Hematopoietic multipotent progenitor cell treated with erythropoietin and hydrocortisone succinate and interleukin-3 and kit ligand, for 17 days (in vitro differentiated cells): ENCODE measurements at places on chromosomes 3 and 15.

- DNase-seq = no peak
These were observed 59.7 kb downstream of the NOX5 start for GRCh38 chr15:69074001-69074842.

- no peak for DNase-seq
These were observed 61.1 kb downstream of the KCNMB2 start for GRCh38 chr3:178597371-178597770.

DNA sequence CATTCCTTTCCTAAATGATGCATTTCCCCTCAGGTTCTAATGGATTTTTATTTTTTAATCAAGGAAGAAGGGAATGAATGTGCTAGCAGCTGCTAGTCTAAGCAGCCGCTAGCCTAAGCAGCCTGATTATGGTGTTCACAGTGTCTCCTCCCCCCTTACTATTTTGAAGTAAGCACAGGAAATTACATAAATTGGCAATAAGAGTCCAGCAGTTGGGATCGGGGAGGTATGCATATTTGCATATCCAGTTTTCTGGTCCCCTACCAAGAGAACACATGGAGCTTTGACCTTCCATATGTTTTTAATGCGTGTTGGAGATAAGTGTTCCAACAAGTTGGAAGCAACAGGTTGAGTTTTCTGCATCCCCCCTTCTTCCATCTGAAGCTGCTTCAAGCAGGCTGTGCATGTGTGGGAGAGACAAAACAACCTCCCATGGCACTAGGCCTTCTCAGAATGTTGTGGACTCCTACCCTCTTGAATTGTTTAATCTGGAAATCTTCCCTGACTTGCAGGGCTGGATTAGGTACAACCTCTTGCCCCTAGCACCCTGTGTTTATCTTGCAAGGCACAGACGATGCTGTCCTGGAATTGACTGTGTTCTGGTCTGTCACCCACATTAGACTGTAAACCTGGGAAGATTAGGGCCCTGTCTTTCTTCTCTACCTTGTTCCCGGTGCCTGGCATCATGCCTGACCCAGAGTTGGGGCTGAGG lies 124.8 kb upstream of the LRIG1 start:
- no peak for DNase-seq

DNA sequence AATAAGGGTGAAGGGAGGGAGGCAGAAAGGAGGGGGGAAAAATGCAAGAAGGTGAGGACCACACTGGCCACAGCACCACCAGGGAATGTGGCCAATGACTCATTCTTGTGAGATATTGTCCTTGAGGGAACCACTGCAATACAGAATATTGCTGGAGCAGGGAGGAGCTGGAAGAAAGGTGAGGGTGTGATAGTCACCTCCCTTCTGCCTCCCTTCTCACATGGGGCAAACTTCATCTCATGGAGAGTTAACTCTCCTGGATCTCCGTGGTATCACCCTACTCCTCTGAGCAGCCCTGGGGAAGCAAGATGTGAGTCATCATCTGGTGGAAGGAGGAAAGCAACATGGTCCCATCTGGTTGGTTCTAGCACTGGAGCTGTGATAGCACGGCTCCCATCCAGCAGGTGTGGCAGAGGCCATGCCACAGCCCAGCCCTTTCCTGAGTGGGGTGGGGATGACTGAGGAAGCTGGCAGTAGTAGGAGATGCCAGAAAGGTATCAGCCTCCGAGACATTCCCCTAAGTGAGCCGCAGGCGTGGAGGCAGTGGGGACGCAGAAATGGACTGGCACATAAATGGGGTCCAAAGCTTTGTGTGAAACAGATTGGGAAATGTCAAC lies 115.9 kb upstream of the LPP start:
- DNase-seq = no peak

DNA sequence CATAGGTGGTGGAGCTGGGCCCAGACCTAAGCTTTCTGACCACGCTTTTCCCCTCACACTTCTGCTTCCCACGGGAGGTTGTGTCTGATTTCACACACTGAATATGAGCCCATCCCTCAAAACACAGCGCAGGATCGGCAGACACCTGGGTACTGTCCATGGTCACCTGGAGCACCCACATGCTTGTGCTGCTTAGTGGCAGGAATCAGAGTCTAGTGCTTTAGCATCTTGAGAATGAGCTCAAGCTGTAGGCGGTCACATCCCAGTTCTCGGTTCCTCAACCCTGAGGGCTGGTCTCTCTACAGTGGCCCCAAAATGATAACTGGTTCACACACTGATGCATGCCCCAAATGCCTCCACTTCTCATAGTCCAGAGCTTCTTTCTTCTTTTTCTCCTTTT lies 111.0 kb downstream of the SEMA5B start:
- no peak for DNase-seq

DNA sequence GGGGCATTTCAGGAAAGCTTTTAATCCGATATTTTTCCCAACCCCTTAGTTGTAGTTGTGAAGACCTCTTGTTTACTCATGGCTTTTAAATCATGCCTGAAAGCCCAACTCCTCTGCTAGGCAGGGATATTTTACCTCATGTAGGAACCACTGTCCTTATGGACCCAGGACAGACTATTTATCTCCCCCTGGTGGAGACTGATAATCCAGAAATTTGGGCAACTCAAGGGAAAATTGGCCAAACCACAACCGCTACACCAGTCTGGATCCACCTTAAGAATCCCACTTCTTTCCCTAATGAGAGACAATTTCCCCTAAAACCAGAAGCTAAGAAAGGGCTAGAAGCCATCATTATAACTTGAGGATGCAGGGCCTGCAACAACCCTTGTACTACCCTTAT lies 248.1 kb upstream of the STAC start:
- DNase-seq = no peak

DNA sequence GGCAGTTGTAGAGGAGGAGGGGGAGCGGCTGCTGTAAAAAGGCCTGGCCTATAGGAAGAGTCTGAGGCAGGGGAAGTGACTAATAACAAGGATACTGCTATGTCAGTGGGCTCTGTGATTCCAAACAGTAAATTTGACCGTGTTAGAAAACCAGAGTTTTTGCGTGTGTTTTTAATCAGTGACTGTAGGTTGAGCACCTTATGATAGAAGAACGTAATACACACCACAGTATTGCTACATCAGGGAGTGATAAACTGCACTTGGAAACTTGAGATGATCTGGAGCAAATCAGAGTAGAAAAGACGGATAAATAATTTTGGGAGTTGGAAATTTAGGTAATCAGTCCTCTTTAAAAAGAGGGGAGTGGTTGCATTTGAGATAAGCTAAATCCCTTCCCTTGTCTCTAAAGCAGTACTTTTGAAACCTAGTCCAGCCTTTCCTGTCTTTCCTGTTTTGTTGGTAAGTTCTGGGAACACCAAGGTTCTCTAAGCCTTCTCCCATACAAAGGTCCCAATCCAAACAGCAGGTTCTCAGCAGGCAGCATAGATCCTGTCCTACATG lies 130.5 kb upstream of the NR2E3 start:
- DNase-seq = no peak

DNA sequence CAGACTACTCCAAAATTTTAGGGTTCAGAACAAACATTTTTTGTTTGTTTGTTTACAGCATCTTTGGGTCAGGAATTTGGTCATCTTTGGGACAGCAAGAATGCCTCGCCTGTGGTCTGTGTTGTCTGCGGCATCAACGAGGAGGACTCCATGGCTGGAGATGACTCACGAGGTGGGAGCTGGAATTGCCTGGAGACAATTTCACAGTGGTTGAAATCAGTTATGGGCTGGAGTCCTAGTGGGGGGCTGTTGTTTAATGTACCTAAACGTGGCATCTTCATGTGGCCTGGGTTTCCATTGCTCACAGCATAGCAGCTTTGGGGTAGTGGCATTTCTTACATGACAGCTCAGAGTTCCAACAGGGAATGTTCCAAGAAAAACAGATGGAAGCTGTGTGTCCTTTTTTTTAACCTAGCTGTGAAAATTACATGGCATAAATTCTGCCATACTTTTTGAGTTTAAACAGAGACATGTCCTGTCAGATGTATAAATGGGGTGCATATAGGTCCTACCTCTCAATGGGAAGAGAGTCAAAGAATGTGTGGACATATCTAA lies 507.3 kb upstream of the CBLB start:
- no peak for DNase-seq

GRCh38 chr3:63353383-63353782 lies 75.3 kb downstream of the SYNPR start:
- DNase-seq = no peak

GRCh38 chr3:133137042-133137996 lies 99.1 kb downstream of the TMEM108 start:
- no peak for DNase-seq

DNA sequence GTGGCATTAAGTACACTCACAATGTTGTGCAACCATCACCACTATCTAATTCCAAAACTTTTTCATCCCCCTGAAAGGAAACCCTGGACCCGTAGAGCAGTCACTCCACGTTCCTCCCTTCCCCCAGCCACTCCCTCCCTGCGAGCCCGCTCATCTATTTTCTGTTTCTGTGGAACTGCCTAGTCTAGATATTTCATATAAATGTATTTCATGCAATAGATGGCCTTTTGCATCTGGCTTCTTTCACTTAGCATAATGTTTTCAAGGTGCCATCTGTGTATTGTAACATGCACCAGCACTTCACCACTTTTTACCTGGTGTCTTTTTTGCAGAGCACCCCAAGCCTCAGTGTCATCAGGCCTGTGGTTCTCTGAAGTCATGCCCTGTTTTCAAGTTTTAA lies 10.7 kb downstream of the CGNL1 start:
- no peak for DNase-seq

- no peak for DNase-seq
These were observed 21.4 kb upstream of the ESYT3 start for GRCh38 chr3:138412821-138413551.

GRCh38 chr3:174220775-174221554 lies 638.2 kb upstream of the NAALADL2 start:
- no peak for DNase-seq

- DNase-seq = peak; percentile 29
These were observed 17.6 kb downstream of the TKT start for GRCh38 chr3:53238051-53238850.

DNA sequence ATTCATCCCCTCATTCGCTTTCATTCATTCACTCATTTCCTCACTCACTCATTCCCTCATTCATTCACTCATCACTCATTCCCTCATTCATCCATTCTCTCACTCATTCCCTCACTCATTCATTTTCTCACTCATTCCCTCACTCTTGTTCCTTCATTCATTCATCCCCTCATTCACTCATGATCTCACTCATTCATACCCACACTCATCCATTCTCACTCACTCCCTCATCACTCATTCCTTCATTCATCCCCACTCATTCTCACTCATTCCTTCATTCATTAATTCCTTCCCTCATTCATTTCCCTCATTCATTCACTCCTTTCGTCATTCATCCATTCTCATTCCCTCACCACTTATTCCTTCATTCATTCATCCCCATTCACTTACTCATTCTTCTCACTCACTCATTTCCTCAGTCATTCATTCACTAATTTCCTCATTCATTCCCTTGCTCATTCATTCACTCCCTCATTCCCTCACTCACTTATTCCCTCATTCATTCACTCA lies 14.5 kb downstream of the ABTB1 start:
- no peak for DNase-seq

- no peak for DNase-seq
These were observed 10.5 kb downstream of the CDIN1 start for GRCh38 chr15:36589971-36590370.

DNA sequence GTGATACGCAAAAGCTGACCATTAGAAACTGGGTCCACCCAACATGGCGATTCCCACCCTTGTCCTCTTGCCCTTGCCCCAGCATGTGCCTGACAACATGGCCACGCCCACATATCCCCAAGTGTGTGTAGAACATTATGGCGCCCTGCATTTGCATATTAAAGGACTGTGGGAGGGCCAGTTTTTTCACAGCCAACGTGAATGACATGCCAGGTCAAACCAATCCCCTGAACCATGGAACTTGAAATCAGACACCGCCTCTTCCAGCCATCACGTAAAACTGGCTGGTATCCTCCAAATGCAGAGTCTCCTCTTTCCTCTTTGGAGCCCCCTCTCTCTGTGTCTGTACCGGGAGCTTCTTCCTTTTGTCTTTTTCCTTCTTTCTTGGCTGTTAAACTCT lies 156.7 kb upstream of the EPHA6 start:
- no peak for DNase-seq

DNA sequence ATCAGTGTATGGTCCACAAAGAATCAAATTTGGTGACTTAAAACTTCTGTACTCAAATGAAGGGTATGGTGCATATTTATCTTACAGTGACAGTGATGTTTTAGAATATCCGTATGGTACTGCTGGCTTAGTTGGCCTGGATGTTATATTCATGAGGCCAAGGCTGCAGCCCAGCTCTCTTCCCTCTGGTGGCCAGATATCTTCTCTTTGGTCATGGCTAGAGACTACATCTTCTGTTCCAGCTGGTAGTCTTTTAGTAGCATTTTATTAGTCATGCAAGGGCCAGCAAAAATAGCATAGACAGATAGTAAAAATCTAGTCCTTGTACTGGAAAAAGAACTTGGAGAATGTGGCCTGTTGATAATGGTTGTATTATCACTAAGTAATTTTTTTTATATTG lies 124.0 kb upstream of the ROPN1 start:
- no peak for DNase-seq

- DNase-seq = no peak
These were observed 55.3 kb upstream of the P2RY1 start for GRCh38 chr3:152779653-152780052.

DNA sequence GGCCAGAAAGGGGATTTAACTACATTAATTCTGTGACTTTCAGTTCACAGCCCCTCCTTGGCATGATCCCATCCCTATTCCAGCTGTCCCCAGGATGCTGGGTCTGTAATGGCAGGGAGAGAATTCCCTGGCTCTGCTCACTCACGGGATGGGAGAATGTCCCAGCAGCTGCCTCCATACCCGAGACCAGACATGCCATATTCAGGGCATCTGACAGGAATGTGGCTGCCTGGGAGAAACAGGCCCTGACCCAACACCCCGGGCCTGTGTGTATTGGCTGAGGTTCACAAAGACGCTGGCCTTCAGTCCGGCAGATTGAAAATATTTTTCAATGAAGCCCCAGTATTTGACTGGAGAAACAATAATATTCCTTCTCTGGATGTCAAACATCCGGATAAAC lies 83.6 kb upstream of the SMAD3 start:
- DNase-seq = no peak

- DNase-seq = no peak
These were observed 742 bp downstream of the CAMKV start for GRCh38 chr3:49868862-49869466.

- DNase-seq = no peak
These were observed 39.3 kb downstream of the GRK7 start for GRCh38 chr3:141802316-141803077.

- DNase-seq = no peak
These were observed 133.1 kb upstream of the LRRN1 start for GRCh38 chr3:3665961-3666640.

DNA sequence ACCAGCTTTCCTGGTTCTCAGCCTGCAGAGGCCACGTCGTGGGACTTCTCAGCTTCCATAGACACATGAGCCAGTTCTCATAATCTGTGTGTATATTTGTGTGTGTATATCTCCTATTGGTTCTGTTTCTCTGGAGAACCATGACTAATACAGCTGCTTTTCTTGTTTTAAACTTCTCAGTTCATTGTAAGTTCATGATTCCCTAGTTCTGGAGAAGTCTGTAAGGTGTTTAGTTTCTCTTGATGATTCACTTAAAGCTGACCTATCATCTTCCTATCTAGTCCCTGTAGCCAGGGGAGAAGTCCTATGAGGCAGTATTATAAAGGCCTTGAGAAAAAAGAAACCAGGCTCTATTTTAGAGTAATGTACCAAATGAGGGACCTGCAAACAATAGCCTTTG lies 147.7 kb downstream of the RYR3 start:
- DNase-seq = no peak

- DNase-seq = peak; percentile 68
These were observed 186.5 kb downstream of the FOXP1 start for GRCh38 chr3:71397046-71397445.
